ENCODE measurements at places on chromosomes 6 and 20.

DNA sequence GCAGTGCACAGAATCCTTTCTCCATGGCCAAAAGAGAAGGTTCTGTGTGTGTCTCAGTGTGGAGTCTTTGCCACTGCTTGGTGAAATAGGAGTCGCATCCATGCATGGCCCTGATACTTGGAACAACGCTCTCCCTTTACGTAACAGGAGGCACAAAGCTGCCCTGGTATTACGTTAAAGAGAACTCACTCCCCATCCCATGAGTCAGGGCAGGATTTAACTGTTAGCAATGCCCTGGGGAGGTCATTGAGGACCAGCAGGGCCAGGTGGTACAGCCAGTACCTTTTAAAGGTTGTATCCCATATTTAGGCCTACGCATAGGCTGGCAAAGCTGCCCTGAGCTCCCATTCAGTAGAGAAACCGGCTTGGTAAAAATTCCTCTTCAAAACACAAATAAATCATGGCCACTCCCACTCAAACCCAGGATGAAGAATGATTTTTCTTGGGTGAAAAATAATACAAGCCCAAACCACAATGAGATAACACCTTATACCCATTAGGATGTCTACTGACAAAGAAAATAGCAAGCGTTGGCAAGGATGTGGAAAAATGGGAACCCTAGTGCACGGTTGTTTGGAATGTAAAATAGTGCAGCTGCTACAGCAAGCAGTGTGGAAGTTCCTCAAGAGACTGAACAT lies 37.1 kb downstream of the MYLK4 start:
- DNase-seq = no peak

DNA sequence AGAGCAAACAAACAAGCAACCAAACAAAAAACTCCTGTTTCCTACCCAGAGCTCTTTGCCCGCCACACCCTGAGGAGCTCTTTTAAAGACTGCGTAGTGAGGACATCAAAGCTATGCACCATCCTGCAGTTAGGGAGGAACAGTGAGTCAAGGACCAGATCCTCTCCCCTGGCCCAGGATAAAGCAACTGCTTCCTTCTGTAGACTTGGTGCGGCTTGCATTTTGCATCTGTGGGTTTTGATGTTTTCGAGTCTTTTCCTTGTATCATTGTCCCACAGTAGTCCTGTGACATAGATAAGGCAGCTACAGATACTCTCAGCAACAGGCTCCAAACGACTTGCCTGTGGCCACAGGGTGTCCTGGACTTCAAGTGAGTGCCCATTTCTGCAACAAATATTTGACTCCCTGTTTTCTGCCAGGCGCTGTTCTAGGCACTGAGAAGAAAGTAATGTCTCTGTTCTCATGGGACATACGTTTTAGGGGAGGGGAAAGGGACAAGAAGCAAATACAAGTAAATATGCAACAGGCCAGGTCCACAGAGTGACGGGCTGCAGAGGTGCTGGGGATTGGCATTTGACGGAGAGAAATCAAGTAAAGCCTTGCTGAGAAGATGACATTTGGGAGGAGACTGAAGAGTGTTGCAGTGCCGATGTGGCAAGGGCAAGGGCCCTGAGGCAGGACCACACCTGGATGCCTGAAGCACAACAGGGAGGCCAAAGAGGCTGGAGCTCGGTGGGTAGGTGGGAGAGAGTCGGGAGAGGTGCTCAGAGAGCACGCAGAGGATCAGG lies 35.9 kb upstream of the MAP3K4 start:
- DNase-seq = no peak

- no peak for DNase-seq
These were observed 444.7 kb upstream of the MAP3K7 start for GRCh38 chr6:91031581-91031980.

GRCh38 chr6:132153221-132153898 lies 202.2 kb upstream of the CCN2 start:
- DNase-seq = no peak

DNA sequence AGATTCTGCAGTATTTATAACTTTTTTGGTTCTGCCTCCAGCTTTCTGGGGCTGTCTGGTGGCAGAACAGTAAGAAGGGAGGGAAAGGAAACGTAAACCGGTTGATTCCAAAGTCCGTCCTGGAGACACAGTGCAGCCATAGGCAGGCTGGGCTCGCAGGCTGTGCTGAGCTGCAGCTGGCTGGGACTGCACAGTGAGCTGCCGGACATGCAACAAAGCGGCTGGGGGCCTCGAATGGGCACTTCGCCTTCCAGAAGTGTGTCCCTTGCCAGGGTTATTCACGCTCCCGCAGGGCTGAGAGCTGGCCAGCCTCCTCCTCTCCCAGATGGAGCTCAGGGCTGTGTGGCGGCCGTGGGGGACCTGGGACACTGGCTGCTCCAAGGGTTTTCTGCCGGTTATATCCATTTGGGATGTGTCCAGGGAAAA lies 78.1 kb upstream of the CD93 start:
- DNase-seq = no peak

GRCh38 chr20:61938839-61939690 lies 126.6 kb downstream of the TAF4 start:
- DNase-seq = no peak

- DNase-seq = no peak
These were observed 134.6 kb downstream of the PHACTR1 start for GRCh38 chr6:12851123-12851695.

DNA sequence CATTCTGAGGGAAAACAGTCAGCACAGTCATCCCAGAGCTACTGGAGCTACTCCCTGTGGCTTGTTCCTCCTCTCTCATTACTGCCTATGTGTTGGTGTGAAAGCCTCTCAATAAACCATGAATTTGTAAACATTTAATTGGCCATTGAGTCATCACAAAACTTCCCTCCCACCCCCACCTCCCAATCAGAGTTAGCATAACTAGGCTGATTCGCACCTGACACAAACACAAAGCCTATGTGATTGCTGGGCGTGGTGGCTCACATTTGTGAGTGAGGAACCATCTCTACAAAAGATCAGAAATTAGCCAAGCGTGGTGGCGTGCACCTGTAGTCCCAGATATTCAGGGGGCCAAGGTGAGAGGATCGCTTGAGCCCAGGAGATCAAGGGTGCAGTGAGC lies 17.1 kb upstream of the SNTA1 start:
- DNase-seq = no peak

DNA sequence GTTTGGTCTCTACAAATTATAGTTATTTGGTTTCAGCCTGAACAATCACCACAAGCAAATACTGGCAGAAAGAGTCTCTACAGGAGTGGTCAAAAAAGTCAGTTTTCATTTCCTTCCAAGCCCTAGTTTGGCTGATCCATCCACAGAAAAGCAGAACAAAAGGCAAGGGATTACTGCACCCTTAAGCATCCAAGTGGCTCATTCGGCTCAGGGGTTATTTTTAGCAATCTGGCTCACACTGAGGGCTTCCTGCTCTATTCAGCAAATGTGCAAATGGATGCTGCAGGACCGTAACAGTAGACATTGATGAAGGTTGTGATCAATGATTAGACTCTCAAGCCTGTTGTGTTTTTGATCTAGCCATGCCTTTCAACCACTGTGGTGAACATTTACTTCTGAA lies 62.2 kb upstream of the FABP7 start:
- no peak for DNase-seq

- no peak for DNase-seq
These were observed 210.1 kb upstream of the RIMS1 start for GRCh38 chr6:71676298-71676697.

- DNase-seq = no peak
These were observed 648.3 kb downstream of the EPM2A start for GRCh38 chr6:145087034-145087433.

GRCh38 chr20:12984069-12984765 lies 24.6 kb upstream of the SPTLC3 start:
- DNase-seq = no peak

GRCh38 chr6:21909321-21909720 lies 315.8 kb downstream of the SOX4 start:
- DNase-seq = no peak

DNA sequence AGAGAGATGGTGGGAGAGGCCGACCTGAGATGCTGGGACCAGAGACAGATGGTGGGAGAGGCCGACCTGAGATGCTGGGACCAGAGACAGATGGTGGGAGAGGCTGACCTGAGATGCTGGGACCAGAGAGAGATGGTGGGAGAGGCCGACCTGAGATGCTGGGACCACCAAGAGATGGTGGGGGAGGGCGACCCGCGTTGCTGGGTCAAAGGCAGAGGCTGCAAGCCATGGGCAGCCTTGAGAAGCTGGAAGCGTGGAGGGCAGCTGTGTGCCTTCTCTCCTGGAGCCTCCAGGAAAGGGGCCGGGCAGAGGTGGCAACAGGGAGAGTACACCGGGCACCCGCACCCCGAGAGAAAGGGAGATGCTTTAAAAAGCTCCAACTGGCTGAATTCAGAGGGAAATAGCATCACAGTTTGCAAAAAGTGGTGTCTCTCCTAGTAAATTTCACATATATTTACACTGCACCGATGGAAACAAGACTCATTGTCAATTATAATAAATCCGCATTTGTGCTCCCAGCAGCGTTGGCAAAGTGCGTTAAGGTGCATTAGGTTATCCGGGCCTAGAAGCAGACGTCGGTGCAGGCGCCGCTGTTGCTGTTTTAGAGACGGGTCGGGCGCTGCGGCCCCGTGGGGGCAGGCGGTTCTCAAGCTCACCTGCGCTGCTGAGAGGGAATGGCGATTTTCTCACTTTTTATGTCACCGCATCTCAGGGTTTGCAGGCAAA lies 132.4 kb downstream of the DLL1 start:
- DNase-seq = no peak

- DNase-seq = no peak
These were observed 81.7 kb upstream of the GATA5 start for GRCh38 chr20:62557462-62557861.
